ENCODE measurements at places on chromosomes 6 and 20.

DNA sequence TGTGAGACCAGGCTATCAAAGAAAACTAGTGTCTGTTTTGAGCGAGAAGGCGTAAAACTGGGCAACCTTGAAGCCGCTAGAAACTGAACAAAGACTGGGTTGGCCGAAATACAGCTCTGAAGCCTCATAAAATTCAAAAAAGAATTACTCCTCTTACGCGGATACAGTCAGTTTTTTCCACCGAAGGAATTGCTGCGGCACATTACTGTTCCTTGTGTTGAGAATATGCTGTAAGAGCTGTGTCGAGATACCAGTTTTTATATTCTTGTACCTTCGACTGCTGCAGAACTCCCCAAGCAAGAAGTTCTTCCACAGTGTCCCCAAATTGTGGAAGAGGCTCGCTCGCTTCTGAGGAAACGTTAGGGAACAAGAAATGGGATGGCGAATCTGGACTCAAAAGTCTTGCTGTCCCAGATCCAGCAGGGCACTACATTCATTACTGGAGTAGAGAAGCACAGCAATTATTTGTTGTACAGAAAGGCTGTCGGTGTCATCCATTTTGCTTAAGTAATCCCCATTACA, 523 bp upstream of the COX7A2 start:
- DNase-seq, result no peak

DNA sequence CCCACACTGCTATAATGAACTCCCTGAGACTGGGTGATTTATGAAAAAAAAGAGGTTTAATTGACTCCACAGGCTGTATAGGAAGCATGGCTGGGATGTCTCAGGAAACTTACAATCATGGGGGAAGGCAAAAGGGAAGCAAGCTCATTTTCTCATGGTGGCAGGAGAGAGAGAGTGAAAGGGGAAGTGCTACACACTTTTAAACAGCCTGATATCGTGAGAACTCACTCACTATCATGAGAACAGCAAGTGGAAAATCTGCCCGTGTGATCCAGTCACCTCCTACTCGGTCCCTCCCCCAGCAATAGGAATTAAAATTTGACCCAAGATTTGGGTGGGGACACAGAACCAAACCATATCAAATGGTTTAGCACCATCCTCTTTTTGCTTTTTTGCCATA, 116.6 kb upstream of the CEP162 start:
- DNase-seq, result no peak

- DNase-seq, result no peak
Measured at GRCh38 chr6:6942831-6943230, 164.9 kb upstream of the RREB1 start.

- DNase-seq, result no peak
Measured at GRCh38 chr20:59923514-59923913, 9.9 kb downstream of the SYCP2 start.

GRCh38 chr6:130513770-130514169, 148.0 kb downstream of the TMEM200A start:
- DNase-seq, result no peak

- no peak for DNase-seq
Measured at GRCh38 chr6:151240036-151240685, 394 bp downstream of the AKAP12 start.
